ENCODE measurements at places on chromosomes 4 and X.

DNA sequence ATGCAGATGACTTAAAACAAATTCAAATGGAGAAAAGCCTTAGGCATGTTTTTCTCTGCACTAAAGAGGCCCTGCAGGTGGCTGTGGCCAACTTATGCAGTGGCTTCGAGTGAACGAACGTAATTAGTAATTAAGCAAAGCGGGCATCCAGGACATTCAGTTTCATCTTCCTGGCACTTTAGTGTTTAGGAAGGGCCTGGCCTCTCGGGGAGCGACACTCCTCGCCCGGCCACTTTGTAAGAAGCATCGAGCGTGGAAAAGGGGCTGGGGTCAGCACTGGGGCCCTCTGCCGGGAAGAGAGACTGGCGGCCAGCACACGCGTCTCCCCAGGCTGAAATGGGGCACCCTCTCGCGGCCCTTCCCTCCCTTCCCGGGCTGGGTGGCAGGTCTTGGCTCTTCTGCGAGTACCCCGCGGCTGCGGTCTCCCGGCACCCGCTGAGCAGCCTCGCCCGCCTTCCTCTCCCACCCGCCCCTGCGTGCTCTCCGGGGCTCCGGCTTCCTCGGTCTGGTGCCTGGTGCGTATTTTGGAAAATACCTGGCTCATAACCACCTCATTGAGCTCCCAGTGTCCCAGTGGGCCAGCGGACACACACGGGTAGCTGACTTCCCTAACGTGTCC is 677 bp upstream of the CYP4V2 start:
- DNase-seq = peak; percentile 27

- no peak for DNase-seq
Observed at GRCh38 chr4:113749178-113749577, 12.4 kb downstream of the CAMK2D start.

- DNase-seq = no peak
Observed at GRCh38 chr4:42596918-42597317, 60.0 kb downstream of the ATP8A1 start.

DNA sequence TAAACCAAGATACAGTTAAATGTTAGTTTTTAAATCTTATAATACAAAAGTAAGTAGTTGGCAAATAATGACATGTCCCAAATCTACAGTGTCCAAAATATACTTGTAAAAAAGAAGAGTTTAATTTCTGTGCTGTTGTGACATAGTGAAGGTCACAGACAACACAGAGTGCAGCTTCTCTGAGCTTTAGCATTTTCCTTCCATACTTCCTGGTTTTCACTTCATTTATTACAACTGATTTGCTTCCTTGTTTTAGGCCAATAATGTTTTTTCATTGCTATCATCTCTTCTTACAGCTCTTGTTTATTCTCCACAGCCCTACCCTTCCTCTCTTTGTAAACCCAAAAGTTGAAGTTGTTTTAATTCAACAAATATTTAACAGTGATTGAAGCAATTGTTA is 132.4 kb upstream of the TET2 start:
- DNase-seq = no peak

GRCh38 chrX:112746812-112747595 is 67.3 kb upstream of the LHFPL1 start:
- no peak for DNase-seq

Data from activated T-helper 1 cell treated with anti-CD3 and anti-CD28 coated beads, Interleukin-2, amount 50 U/mL, for 16 hours (primary cell).